ENCODE measurements at places on chromosomes 2 and 18.
A peak's percentile ranks its signal among the peaks of the same experiment; 100 is the strongest.

- H3K27me3 ChIP-seq, result no peaks in the 10 kb centered on the region
- H3K36me3 ChIP-seq, result no peaks in the 10 kb centered on the region
- no peak for DNase-seq
- no peaks in the 10 kb centered on the region for H3K4me1 ChIP-seq
- no peak overlapping the region for H3K27ac ChIP-seq
Measured at GRCh38 chr2:217568289-217568971, 434.4 kb downstream of the TNS1 start.

- peaks cover 13% of the 10 kb centered on the region for H3K4me1 ChIP-seq
- peaks cover 3% of the 10 kb centered on the region for H3K27me3 ChIP-seq
- H3K4me3 ChIP-seq, result no peak overlapping the region
- H3K27ac ChIP-seq, result no peak overlapping the region
Measured at GRCh38 chr2:23449413-23449812, 64.4 kb downstream of the KLHL29 start.

- peaks cover 30% of the 10 kb centered on the region for H3K4me1 ChIP-seq
- H3K27me3 ChIP-seq, result no peaks in the 10 kb centered on the region
Measured at GRCh38 chr18:21997207-21998143, 171.9 kb upstream of the GATA6 start.

DNA sequence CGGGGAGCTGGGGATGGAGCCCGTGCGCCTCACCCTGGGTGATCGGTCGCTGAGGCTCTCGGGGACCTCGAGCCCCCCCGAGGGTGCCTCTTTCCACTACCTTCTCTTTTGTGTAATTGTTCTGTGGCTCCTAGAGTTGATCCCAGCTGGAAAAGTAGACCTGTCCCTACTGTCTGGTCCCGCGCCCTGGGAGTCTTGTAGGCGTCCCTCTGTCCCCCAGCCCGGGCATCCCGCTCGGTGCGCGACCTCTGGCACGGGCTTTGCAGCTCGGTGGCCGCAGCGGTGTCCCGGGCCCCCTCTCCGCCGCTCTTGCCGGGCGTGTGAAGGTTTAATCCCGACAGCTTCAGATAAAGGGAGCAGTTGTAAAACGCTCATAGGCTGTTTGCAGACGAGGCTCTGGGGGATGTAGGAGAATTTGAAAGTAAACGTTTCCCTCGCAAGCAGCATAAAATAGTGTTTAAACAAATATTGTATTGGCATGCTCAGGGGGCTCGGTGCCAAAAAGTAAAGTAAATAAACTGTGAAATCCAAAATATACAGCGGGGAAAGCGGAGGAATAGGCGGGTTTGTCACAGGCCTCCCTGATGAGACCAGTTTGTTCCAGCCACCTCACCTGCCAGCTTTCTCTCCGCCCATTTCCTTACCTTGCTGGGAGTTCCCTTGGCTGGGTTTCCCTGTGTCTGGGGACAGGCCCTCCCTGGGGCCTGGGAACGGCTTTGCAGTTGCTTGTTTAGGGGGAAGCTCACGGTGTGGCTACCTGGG is 1.9 kb downstream of the GLI2 start:
- H3K4me1 ChIP-seq, result peaks cover 37% of the 10 kb centered on the region
- H3K4me3 ChIP-seq, result peak overlapping the region; percentile 69
- DNase-seq, result no peak
- H3K27me3 ChIP-seq, result peaks cover 100% of the 10 kb centered on the region

- H3K4me3 ChIP-seq, result no peak overlapping the region
- H3K36me3 ChIP-seq, result no peaks in the 10 kb centered on the region
- DNase-seq, result no peak
Measured at GRCh38 chr2:203596183-203596582, 61.1 kb upstream of the RAPH1 start.

- H3K27ac ChIP-seq, result no peak overlapping the region
- no peak overlapping the region for H3K4me3 ChIP-seq
- no peak for DNase-seq
- H3K36me3 ChIP-seq, result peaks cover 5% of the 10 kb centered on the region
- no peaks in the 10 kb centered on the region for H3K27me3 ChIP-seq
Measured at GRCh38 chr18:24370120-24370519, 27.5 kb downstream of the OSBPL1A start.

GRCh38 chr18:7677424-7677823 is 110.3 kb downstream of the PTPRM start:
- peaks cover 96% of the 10 kb centered on the region for H3K4me1 ChIP-seq
- H3K27me3 ChIP-seq, result no peaks in the 10 kb centered on the region
- H3K36me3 ChIP-seq, result no peaks in the 10 kb centered on the region
- H3K4me3 ChIP-seq, result no peak overlapping the region
- no peak for DNase-seq

GRCh38 chr2:151670346-151670745 is 63.9 kb downstream of the NEB start:
- H3K36me3 ChIP-seq, result no peaks in the 10 kb centered on the region
- no peak for DNase-seq
- no peak overlapping the region for H3K27ac ChIP-seq
- peaks cover 19% of the 10 kb centered on the region for H3K4me1 ChIP-seq
- H3K4me3 ChIP-seq, result no peak overlapping the region
- H3K27me3 ChIP-seq, result no peaks in the 10 kb centered on the region

- no peak overlapping the region for H3K4me3 ChIP-seq
- H3K27ac ChIP-seq, result no peak overlapping the region
- H3K4me1 ChIP-seq, result no peaks in the 10 kb centered on the region
- H3K27me3 ChIP-seq, result no peaks in the 10 kb centered on the region
Measured at GRCh38 chr2:14011190-14011589, 621.3 kb upstream of the LRATD1 start.

GRCh38 chr2:24008672-24009366 is 1.1 kb upstream of the MFSD2B start:
- peaks cover 15% of the 10 kb centered on the region for H3K4me1 ChIP-seq
- peaks cover 39% of the 10 kb centered on the region for H3K27me3 ChIP-seq
- H3K4me3 ChIP-seq, result no peak overlapping the region
- H3K36me3 ChIP-seq, result no peaks in the 10 kb centered on the region

DNA sequence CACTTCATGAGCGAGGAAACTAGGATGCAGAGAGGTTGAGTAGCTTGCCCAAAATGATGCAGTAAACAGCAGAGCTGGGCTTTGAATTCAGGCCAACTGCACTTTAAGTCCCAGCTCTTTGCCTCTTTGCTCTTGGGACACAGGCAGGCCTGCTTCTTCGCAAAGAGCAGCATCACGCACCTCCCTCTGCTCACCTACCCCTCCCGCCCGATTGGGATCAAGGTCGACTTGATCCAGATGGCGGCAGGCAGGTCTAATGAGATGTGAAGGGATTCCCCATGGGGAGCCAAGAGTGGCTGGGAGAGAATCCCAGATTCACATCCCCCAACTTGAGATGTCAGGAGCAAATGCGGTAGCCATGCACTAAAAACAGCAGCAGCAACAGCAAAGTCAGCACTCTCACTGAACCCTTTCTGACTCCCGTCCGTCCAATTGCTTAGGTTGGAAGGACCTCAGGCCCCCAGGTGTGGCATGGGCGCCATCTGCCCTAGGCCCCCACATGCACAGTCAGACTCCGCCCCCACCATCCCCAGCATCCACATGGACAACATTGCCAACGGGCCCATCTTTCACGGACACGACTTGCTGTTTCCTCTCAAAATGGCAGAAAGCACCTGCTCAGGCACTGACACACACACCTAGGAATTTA is 84.3 kb upstream of the MAP4K4 start:
- H3K4me1 ChIP-seq, result peaks cover 9% of the 10 kb centered on the region
- H3K27me3 ChIP-seq, result no peaks in the 10 kb centered on the region
- H3K4me3 ChIP-seq, result no peak overlapping the region
- no peak overlapping the region for H3K27ac ChIP-seq
- H3K36me3 ChIP-seq, result no peaks in the 10 kb centered on the region
- no peak for DNase-seq
